ENCODE measurements at places on chromosomes 2 and 18.

DNA sequence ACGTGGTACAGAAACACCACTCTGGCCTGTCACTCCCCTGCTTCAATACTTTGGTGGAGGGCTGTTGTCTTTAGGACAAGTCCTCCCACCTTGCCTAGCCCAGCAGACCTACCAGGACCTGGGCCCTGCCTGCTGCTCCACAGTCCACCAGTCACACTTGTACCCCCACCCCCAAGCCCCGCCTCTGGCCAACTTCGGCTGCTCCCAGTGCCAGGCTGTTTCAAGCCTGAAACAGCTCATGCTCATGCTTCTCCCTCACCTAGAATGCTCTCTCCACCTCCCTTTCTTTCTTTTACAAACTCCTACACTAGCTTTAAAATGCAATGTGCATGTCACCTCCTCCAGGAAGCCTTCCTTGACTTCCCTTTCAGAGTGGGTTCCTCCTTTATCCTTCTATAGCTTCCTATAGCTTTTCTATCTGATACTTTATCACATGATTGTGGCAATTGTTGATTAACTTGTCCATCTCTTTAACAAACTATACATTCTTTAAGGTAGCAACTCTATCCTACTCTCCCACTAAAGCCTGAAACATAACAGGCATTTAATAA is 4.8 kb upstream of the OXER1 start:
- no peak for DNase-seq

DNA sequence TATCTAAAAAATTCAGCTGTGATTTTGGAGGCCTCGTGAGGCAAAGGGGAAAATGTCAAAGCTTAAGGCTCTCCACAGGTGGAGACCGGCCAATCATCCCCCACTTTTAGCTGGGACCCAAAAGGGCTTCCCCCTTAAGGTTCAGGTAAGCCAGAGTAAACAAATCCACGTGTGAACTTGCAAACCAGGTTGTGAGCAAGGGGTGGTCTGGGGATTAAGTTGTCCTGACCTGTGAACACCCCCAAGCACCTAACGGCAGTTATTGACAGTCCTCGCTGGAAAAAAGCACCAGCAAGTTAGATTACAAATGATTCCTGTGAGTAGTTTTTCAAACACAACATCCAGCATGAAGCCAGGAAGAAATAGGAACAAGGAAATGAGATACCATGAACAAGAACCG is 42.9 kb downstream of the MYO7B start:
- DNase-seq = no peak

- DNase-seq = peak; percentile 72
Observed at GRCh38 chr2:219513787-219514186, 495 bp upstream of the ASIC4 start.

- DNase-seq = no peak
Observed at GRCh38 chr2:230795856-230796255, 68.9 kb upstream of the ITM2C start.

- DNase-seq = no peak
Observed at GRCh38 chr18:220708-221107, 47.1 kb downstream of the THOC1 start.

DNA sequence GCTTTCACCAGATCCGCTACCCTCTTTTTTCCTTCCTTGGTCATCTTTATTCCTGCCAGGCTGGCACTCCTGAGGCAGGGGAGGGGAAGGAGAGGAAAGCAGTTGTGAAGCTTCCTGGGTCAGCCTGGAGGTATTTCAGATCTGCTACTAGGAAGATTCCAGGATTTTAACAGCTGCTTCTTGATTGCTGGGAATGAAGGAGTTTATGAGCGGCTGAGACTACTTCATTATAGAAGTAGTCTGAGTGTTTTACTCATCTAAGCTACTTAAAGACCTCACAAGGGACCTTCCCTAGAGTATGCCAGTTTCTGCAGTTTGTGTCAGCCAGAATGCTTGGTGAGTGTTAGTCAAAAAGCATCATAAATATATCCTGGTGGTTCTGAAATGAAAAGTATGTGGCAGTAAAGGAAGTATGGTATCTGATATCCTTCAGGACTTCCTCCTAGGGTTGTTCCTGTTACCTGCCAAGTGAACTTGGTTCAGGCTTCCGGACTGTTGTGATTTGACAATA is 1.9 kb downstream of the TANC1 start:
- no peak for DNase-seq

Measured in eye (tissue), 1 donor.